IPS DF 19.7 (cell line): ENCODE measurements at places on chromosomes 6 and 20.

DNA sequence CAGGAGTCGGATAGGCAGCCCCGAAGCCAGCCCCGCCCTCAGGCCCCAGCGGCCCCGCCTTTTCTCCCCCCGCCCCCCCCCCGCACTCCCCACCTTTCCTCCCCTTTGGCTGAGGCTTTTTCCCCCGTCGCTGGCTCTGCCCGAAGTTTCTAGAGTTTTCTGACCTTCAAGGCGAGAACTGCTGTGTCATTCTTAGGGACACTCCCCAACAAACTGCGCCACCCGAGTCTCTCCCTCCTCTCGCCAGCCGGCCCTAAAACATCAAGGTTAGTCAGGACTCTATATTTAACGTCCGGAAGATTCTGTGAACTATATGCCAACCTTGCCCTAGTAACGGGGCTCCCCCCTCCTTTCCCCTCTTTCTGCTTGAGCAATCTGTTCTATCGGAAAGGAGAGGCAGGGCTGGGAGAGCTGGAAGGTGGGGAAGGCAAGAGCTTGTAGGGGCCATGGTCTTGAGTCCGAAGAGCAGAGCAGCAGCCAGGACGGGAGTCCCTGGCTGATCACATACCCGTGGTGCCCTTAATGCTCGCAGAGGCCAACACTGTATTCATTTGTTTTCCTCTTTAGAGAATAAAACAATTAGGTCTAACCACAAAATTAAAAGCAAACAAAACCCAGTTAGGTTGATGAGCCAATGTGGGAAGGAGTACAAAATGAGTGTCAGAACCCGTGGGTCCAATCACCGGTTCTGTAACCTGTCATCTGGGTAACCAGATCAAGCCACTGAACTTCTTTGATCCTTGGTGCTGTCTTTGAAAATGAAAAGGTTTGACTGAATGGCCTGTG lies 5.3 kb upstream of the HSPA1B start:
- no peak for DNase-seq

- no peak for DNase-seq
Observed at GRCh38 chr6:85418059-85418458, 31.8 kb upstream of the NT5E start.

- no peak for DNase-seq
Observed at GRCh38 chr6:134870677-134871498, 79.0 kb downstream of the ALDH8A1 start.

- DNase-seq = no peak
Observed at GRCh38 chr20:14478126-14478525, 140.7 kb upstream of the FLRT3 start.

- DNase-seq = no peak
Observed at GRCh38 chr20:52402950-52403349, 211.4 kb upstream of the ZFP64 start.

DNA sequence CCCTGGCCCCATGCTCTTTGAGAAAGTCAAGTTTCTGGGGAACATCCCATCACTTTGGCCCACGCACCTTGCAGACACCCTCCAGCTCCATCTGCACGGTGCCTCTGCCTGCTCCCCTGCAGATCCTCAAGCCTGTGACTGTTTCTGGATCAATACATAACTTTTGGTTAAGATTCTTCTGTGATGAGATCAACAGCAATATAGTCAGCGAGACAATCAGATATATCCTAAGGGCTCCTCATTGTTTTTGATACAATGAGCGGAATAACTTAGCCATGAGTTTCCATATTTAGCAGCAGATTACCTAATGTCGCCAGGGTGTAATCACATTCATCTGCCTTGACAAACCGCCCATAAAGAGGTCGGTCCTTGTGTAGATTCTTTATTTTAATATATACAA lies 109.3 kb upstream of the MTHFD1L start:
- DNase-seq = no peak

DNA sequence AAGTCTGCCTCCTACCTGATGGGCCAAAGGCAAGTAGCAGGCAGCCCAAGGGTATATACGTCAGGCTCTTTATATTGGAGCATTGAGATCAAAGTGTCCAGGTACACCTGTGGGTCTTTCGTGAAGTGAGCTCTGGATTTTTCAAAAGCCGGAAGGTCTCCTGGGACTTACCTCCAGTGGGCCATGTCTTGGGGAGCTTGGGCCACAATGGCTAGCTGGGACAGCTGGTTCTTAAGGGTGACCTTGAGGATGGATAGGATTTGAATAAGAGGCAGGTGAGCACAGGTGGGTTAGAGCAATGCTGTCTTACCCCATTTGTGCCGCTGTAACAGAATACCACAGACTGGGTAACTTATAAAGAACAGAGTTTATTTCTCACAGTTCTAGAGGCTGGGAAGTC lies 153.4 kb downstream of the CDC5L start:
- DNase-seq = no peak

DNA sequence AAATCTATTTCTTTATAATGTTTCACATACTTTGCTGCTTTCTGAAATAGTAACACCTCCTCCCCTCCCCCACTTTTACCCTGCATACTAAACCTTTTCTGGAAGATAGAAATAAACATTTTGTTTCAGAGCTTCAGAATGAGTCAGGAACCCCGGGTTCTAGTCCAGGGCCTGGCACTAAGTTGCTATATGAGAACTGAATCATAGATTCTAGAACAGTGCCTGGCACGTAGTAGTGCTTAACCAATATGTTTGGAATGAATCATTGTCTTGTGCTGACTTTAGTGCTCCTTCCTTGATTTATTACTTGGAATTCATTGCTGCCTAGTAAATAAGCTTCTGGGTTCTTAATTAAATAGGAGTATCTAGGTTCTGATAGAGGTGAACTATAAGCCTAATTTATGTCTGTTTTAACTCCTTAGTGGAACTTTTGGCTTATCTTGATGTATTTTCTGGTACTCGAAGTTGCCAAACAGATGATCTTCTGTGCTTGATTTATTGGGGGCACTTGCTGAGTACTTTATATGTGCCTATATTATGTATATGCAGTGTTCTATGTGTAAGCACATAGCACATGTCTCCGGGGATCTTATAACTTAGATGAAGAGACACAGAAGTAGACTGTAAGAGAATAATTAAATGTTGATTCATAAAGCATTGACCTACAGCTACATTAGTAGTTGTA lies 18.6 kb downstream of the TAB2 start:
- DNase-seq = no peak

DNA sequence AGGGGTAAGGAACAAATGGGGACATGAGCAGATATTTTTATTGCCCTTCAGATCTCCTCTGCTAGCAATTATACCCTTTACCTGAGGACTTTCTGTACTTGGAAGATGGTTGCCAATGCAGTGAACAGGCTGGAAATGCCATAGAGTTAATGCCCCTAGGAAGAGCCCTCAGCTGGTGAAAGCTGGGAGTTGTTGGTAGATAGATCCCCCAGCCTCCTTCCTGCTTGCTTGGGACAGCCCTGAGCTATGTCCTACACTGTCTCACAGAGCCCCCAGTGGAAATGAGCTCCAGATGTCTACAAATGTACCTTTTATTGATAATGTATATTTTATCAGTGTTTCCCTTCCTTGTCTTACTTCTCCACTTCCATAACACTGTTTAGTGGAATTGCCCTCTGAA lies 87.6 kb upstream of the PAK5 start:
- no peak for DNase-seq

- DNase-seq = no peak
Observed at GRCh38 chr6:7910298-7910653, 312 bp downstream of the TXNDC5 start.

DNA sequence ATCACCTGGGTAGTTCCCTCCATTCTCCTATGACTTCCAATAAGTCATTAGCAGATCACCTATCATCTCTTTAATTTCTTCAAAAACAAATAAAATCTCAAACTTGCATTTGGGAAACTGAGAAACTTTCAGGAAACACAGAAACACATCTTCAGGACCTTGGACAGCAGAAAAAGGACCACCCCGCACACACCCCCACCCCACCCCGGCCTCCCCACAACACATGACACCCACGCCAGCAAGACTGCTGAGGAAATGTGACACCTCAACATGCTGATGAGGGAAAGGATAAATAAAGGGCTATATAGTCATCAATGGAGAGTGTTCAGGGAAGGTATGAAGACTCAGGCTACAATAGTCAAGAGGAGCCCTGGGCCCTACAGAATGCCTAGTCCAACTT lies 15.6 kb upstream of the TRIM39 start:
- DNase-seq = no peak

DNA sequence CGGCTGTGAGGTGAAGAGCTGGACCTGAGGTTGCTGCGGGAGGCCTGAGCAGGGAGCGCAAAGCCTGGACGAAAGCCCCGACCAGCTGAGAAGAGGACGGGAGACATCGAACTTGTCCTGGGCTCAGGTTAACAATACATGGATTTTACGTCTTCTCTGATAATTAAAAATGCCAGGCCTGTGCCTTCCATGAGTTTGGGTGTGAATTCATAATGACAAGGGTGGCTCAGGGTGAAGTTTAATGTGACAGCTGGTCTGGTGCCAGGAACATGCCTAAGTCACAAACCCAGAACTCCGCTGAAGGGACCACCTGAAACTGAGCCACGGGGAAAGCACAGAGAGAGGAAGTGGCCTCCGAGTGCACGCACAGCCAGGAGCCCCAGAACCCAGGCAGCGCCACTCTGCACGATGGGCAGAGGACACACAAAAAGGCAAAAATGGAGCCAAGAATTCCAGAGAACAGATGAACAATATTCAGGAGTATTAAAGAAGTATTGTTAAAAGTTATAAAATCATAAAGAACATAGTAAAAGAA lies 150.1 kb upstream of the RPS6KA2 start:
- DNase-seq = no peak

DNA sequence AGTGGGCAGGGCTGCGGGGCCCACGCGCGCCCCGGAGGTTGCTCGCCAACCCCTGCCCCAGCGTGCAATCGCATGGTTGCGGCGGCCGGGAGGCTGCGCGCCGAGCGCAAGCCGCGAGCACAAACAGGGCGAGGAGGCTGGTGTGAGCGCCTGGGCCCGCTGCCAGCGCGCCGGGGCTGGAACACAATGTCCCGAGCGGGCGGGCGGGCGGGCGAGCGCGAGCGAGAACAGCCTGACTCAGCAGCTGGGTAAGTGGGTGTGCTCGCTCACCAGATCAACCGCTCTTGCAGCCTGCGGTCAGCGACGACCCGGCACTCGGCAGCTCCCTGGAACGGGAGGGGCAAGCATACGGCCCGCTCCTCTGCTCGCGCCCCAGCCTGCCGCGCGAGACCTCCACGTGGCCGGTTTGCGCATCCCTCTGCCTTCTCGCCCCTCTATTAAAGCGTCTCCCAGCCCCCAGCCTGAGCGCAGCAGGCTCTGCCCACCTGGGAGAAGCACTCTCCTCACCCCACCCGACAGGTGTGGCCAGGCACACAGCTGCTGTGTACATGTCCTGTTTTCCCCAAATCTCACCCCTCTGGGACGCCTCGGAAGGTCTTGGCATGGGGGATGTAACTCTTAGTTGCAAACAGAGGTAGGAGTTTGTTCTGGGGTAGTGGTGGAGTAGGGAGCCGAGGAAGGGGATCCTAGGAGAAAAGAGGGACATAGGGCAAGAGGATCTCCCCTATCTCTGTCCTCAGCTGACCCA lies 8.7 kb upstream of the ARMC12 start:
- DNase-seq = no peak

- no peak for DNase-seq
Observed at GRCh38 chr6:2187826-2188225, 57.6 kb downstream of the GMDS start.

DNA sequence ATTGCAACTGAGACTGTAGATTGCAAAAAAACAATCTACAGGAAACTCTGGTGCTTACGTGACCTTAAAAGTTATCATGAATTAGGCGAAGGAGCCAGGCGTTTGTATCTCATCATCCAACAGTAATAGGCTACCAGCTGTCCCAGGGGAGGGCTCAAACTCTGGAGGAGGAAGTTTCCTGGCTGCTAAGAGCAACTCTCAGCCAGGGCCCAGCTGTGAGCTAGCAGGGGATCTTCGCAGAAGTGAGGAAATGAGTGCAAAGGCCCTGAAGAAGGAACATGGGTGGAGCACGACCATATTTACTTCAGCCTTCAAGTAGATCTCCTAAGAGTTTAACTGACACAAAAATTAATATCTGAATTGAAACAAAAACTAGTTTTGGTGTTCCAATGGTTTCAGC lies 686.9 kb upstream of the MAP3K7 start:
- DNase-seq = no peak

- DNase-seq = no peak
Observed at GRCh38 chr6:110786271-110786670, 29.0 kb downstream of the CDK19 start.

DNA sequence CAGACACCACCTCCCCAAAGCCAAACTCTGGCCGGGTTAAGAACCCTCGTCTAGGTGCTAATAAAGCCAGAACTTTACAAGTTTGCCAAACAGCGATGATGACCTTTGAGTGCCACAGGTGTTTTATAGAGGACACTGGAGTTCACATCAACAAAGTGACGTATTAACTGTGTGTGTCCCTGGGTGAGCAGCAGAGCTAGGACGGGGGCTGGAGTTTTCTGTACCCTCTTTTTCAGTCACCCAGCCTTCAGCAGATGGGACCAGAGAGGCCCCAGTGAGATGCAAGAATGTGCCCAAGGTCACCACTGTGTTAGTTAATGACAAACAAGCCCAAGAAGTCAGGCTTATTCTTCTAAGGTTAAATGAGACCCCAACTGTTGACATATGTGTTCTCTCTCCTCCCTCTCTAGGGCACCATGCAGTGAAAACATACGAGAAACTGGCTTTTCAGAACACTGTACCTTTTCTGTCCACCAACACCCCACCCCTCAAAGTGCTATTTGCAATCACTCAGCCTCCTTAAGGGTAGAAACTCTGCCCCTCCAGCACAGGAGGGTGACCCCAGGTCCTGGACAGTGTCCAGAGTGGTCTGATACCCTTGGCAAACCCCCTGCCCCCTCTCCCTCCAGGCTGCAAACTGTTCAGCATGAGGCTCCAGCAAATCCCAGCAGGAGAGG lies 5.2 kb downstream of the SDC4 start:
- DNase-seq = no peak

GRCh38 chr6:12957321-12958051 lies 240.9 kb downstream of the PHACTR1 start:
- no peak for DNase-seq

DNA sequence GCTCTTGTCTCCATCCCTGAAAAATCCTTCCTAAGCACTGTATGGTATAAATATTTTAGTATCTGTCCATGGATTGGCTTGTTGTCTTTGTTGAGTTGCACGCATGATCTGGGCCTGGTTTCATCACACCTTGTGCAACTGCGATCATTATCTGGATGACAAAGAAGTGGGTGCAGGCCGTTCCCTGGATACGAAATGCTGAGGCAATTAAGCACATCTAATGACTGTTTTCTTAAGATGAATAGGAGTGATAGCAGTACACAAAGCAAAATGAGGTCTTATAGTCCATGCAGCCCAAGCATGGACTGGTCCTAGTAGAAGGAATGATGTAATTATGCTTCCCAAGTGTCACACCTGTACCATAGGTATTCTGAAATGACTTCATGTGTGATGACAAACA lies 47.8 kb downstream of the SLC35D3 start:
- DNase-seq = no peak

DNA sequence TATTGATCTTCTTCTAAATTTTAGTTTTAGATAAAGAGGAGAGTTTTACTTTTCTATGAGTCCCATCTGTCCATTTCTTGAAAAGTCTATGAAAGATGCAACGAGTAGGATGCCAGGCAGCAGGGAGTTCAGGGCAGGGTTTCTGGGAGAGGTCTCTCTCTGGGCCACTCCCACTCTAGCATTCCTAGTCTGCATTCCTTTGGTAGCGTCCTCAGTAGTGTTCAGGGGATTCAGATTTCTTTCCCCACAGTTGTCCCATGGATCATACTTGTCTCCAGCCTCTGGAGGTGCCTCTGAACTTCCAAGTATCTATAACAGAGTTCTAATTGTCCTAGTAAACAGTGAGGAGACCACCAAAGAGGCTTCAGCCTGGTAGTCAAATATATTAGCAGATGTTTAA lies 225.3 kb downstream of the RIMS1 start:
- DNase-seq = no peak
